Astrocyte (in vitro differentiated cells and primary cell): ENCODE measurements at places on chromosomes 16 and 17. TPM values are rescaled to one million over a fixed set of nuclear protein-coding genes. Genes with fewer than 3 reads are reported as not detected.

- H3K27ac ChIP-seq = no peak overlapping the region
- H3K4me3 ChIP-seq = no peak overlapping the region
- peaks cover 29% of the 10 kb centered on the region for H3K27me3 ChIP-seq
- DNase-seq = no peak
Observed at GRCh38 chr16:66460703-66461102, 33.6 kb downstream of the BEAN1 start.

C16orf89 gene
- total RNA-seq = not detected in 2 replicates

ADAP2 gene
- total RNA-seq = 0.89 and 1.1 TPM in 2 replicates

DNA sequence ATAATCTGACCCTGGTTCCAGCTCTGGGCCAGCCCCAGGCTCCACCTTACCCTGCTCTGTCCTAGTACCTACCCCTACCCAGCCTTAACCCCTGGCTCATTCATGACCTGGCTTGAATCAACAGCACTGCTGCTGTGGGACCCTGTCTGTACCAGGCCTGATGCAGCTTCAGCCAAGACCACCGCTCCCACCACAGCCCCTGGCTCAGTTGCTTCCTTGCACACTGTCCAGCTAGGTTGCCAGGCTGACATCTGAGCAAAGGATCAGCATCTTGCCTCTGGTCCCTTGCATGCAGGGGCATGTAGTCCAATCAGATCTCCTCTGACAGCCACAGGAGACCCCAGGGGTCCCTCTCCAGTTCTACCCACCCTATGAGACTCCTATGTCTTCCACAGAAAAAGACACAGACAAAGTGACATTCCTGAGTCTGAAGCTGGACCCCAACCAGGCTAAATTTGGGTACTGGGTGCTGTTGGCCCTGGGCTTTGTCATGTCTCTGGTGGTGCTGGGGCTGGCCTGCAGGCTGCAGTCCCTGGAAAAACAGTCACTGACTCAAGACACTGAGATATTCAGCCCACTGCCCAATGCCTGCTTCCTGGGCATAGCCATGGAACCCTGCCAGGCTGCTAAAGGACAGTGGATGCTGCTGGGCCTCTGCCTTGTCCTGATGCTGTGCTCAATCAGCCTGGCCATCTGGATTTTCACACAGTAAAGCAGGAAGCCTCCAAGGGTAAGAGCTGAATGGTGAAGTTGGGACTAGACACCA, 3.9 kb upstream of the KCNH6 start:
- DNase-seq = no peak
- peaks cover 10% of the 10 kb centered on the region for H3K27me3 ChIP-seq
- H3K4me1 ChIP-seq = peaks cover 10% of the 10 kb centered on the region
- no peaks in the 10 kb centered on the region for H3K36me3 ChIP-seq
- H3K4me3 ChIP-seq = no peak overlapping the region

DNA sequence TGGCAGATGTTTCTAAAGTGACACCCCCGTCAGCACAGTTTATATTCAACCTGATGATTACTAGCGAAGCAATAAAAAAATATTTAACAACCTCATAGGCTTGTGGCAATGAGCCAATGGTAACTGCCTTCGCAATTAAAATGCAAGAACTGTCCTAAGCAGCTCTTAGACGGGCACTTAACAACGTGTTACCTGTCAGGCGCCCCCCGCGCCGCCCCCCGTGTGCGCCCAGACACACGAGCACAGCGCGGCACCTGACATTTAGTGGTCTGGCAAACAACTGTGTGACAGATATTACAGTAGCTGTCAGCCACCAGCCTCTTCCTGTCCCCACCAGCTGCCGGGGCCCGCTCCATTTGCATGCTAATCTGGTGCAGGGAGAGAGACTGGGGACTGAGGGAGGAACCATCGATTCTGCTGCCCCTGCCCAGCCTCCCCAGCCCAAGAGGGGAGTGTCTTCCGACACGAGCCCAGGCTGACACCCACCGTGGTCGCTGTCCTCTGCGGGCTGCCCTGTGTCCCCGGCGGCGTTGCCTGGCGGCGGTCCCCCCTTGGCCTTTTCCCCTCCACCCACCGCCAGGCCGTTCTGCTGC, 12.7 kb downstream of the NDUFAF8 start:
- no peaks in the 10 kb centered on the region for H3K27me3 ChIP-seq
- DNase-seq = no peak
- H3K27ac ChIP-seq = no peak overlapping the region
- H3K36me3 ChIP-seq = no peaks in the 10 kb centered on the region
- H3K4me3 ChIP-seq = no peak overlapping the region
- peaks cover 15% of the 10 kb centered on the region for H3K4me1 ChIP-seq

- H3K4me1 ChIP-seq = peaks cover 42% of the 10 kb centered on the region
- no peak for DNase-seq
- H3K4me3 ChIP-seq = no peak overlapping the region
- H3K27me3 ChIP-seq = no peaks in the 10 kb centered on the region
- H3K27ac ChIP-seq = no peak overlapping the region
Observed at GRCh38 chr17:50948711-50949110, 82.6 kb upstream of the TOB1 start.

GRCh38 chr16:46673320-46674013, 15.5 kb downstream of the VPS35 start:
- peaks cover 44% of the 10 kb centered on the region for H3K36me3 ChIP-seq
- H3K4me1 ChIP-seq = no peaks in the 10 kb centered on the region
- no peak overlapping the region for H3K4me3 ChIP-seq
- H3K27me3 ChIP-seq = no peaks in the 10 kb centered on the region
- peak; percentile 31 for DNase-seq
- H3K27ac ChIP-seq = no peak overlapping the region

DNA sequence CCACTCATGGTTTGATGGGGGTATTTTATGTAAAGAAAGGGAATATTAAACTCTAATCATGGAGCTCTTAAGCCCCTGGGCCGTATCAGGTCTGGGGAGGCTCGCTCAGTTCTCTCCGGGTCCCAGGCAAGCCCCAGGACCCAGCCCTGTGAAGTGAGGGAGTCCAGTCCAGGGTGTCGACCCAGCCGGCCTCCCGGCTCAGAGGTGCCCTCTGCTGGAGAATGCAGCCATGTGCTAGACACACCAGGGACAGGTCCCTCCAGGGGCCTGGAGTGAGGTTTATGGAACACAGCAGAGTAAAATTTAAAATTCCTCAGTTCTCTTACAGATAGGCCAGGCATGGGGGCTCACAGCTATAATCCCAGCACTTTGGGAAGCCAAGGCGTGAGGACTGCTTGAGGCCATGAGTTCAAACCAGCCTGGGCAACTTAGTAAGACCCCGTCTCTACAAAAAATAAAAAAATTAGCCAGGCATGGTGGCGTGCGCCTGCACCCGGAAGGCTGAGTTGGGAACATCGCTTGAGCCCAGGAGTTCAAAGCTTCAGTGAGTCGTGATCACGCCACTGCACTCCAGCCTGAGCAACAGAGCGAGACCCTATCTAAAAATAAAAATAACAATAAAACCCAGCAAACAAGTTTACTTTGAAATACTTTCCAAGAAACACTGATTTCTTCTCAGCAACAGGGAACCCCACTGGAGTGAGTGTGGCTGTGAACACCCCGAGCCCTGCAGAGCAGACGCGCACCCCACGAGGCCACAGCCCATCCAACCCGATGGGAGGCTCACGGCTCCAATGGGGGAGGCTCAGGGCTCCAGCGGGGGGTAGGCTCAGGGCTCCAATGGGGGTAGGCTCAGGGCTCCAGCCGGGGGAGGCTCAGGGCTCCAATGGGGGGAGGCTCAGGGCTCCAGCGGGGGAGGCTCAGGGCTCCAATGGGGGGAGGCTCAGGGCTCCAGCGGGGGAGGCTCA, 72.2 kb downstream of the ZNF778 start:
- no peaks in the 10 kb centered on the region for H3K4me1 ChIP-seq
- H3K36me3 ChIP-seq = peaks cover 30% of the 10 kb centered on the region
- H3K4me3 ChIP-seq = no peak overlapping the region

PLLP gene
- total RNA-seq = 0.14 and 0.93 TPM in 2 replicates

GRCh38 chr17:80783971-80784370, 207.7 kb upstream of the CHMP6 start:
- no peak overlapping the region for H3K4me3 ChIP-seq
- H3K27me3 ChIP-seq = no peaks in the 10 kb centered on the region
- peaks cover 16% of the 10 kb centered on the region for H3K4me1 ChIP-seq
- no peaks in the 10 kb centered on the region for H3K36me3 ChIP-seq
- H3K27ac ChIP-seq = no peak overlapping the region

DNA sequence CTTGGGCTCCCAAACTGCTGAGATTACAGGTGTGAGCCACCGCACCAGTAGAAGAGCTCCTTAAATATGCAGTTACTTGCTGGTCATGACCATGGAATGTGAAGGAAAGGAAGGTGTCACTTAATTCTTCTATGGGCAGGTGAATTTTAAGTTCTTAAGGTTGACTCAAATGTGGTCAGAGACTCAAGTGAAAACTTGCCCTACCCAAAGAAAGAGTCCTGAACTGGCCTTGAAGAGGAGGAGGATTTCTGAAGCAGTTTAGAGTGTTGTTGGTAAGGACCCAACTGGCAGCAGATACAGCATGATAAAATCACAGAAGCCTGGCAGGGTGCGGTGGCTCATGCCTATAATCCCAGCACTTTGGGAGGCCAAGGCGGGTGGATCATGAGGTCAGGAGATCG, 29.4 kb downstream of the CHD9 start:
- no peak for DNase-seq
- no peak overlapping the region for H3K27ac ChIP-seq
- no peaks in the 10 kb centered on the region for H3K27me3 ChIP-seq
- no peak overlapping the region for H3K4me3 ChIP-seq
- H3K36me3 ChIP-seq = no peaks in the 10 kb centered on the region
- H3K4me1 ChIP-seq = peaks cover 38% of the 10 kb centered on the region

GRCh38 chr17:40463122-40463550, 19.9 kb downstream of the IGFBP4 start:
- H3K27me3 ChIP-seq = no peaks in the 10 kb centered on the region
- no peak for DNase-seq
- no peak overlapping the region for H3K4me3 ChIP-seq
- peaks cover 8% of the 10 kb centered on the region for H3K4me1 ChIP-seq
- peaks cover 5% of the 10 kb centered on the region for H3K36me3 ChIP-seq

AATK gene
- 0.41 and 0.54 TPM in 2 replicates for total RNA-seq

DNA sequence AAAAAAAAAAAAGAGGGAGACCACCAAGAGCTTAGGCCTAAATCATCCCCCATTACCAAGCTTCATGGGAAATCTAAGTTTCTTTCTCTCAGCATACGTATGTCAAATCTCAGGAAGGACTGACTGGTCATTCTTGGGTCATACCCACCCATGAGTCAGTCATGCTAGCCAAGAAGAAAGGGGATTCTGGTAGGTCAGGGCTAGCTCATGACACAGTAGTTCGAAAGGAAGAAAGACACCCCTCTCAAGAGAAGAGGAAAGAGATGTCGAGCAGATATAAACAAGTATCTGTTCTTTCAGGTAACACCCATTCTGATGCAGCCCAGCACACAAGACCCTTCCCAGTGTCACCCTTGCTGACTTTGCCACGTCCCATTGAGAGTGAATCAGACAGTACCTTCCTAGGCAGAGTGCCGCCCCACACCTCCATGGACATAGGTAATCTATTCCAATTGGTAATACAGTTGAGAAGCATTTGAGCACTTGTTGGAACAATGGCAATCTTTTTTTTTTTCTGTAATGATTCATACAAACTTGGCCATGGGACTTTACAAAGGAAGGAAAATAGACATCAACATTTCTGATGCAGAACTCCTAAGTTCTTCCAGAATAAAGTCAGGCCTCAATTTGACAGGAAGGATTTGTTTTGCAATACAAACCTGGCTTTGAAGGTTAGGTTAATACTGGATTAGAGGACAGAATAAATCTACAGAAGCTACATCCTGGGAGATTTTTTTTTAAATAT, 38.2 kb downstream of the COPRS start:
- H3K36me3 ChIP-seq = no peaks in the 10 kb centered on the region
